ENCODE measurements at places on chromosomes 16 and 17. TPM values are rescaled to one million over a fixed set of nuclear protein-coding genes. Genes with fewer than 3 reads are reported as not detected.
A peak's percentile ranks its signal among the peaks of the same experiment; 100 is the strongest.

Gene SP2
- 0.87 TPM for total RNA-seq

- no peaks in the 10 kb centered on the region for H3K36me3 ChIP-seq
- DNase-seq, result no peak
- no peaks in the 10 kb centered on the region for H3K4me1 ChIP-seq
- no peaks in the 10 kb centered on the region for H3K27me3 ChIP-seq
- H3K27ac ChIP-seq, result no peak overlapping the region
- H3K4me3 ChIP-seq, result no peak overlapping the region
These were observed 8.3 kb upstream of the NLK start for GRCh38 chr17:28033972-28034714.

- no peak for DNase-seq
- H3K36me3 ChIP-seq, result peaks cover 23% of the 10 kb centered on the region
- H3K4me3 ChIP-seq, result no peak overlapping the region
- H3K27ac ChIP-seq, result no peak overlapping the region
These were observed 3.3 kb downstream of the CDK5R1 start for GRCh38 chr17:32490101-32490482.

Gene MYOCD
- total RNA-seq, result 38.5 TPM

DNA sequence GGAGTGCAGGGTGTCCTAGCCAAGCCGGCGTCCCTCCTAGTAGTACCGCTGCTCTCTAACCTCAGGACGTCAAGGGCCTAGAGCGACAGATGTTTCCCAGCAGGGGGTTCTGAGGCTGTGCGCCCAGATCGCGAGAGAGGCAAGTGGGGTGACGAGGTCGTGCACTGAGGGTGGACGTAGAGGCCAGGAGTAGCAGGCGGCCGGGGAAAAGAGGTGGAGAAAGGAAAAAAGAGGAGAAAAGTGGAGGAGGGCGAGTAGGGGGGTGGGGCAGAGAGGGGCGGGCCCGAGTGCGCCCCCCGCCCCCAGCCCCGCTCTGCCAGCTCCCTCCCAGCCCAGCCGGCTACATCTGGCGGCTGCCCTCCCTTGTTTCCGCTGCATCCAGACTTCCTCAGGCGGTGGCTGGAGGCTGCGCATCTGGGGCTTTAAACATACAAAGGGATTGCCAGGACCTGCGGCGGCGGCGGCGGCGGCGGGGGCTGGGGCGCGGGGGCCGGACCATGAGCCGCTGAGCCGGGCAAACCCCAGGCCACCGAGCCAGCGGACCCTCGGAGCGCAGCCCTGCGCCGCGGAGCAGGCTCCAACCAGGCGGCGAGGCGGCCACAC, at the start of gene MMP2:
Gene MMP2 (plus strand): TSS at position 372 of the 603 bp plus-strand sequence. CDS start 282 bp downstream, outside the sequence.
- DNase-seq, result peak; percentile 91
- H3K27ac ChIP-seq, result peak within 1 kb of the TSS; percentile 84
- peaks cover 11% of the 10 kb centered on the region for H3K4me1 ChIP-seq
- peak within 1 kb of the TSS; percentile 48 for H3K4me3 ChIP-seq

- DNase-seq, result no peak
- H3K4me1 ChIP-seq, result no peaks in the 10 kb centered on the region
- H3K36me3 ChIP-seq, result no peaks in the 10 kb centered on the region
- H3K27ac ChIP-seq, result no peak overlapping the region
- H3K4me3 ChIP-seq, result no peak overlapping the region
These were observed 36.4 kb downstream of the MAP2K6 start for GRCh38 chr17:69450918-69451317.

- peaks cover 40% of the 10 kb centered on the region for H3K36me3 ChIP-seq
- H3K4me3 ChIP-seq, result peak overlapping the region; percentile 87
- no peak for DNase-seq
- peak overlapping the region; percentile 95 for H3K27ac ChIP-seq
These were observed 546 bp upstream of the PSMD7 start for GRCh38 chr16:74296104-74296431.

DNA sequence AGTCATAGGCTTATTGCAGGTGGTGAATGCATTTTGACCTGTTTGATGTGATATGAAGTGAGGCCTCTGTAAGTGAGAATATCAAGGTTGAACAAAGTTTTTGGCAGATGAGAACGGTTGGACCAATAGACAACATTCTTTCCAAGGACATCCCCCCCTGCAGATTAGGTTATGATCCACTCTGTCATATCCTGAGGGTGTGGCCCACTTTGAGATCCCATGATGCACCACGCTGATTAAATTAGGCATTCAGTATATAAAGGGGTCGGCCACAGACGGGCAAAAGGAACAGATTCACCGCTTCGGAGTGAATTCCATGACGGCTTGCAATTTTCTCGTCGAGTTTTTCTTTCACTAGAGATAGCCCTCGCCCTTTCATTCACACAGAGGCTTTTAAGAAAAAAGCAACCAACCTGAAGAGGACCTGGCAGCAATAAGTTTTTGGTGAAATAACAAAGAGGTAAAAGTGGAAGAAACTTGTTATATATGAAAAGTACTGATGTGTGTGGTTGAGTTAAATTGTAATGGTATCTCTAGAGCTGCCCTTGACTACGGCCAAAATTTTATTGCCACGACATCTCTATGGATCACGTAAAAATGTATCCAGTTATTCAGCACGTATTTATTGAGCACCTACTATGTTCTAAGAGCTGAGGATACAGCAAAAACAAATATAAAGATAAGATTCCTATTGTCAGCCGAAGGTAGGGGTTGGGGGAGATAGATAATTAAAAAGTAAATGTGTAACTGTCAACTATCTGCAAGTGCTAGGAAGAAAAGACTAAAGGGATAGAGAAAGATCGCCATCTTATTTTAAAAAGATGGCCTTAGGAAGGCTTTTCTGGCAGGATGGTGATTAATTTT, 1.7 kb upstream of the RBBP6 start:
- H3K36me3 ChIP-seq, result no peaks in the 10 kb centered on the region
- no peak overlapping the region for H3K27ac ChIP-seq
- H3K27me3 ChIP-seq, result no peaks in the 10 kb centered on the region
- H3K4me3 ChIP-seq, result no peak overlapping the region

DNA sequence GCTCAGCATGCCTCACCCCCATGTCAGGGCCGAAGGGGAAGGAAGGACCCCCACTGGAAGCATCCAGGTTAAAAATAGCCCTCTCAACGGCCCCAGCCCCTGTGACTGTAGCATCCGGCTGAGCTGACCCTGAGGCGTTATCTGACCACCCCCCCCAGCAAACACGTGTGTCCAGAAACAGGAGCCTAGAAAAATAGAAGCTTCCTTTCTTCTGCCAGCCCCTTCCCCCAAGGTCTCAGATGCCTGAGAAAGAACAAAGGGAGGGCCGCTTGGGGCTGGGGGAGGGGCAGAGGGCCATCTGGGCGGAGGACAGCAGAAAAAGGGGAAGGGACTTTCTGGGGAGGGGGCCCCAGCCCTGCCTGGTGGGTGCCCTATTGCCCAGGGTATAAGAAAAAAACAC, 55.8 kb downstream of the ACTG1 start:
- H3K4me3 ChIP-seq, result no peak overlapping the region
- peaks cover 27% of the 10 kb centered on the region for H3K4me1 ChIP-seq
- no peaks in the 10 kb centered on the region for H3K27me3 ChIP-seq
- no peak for DNase-seq

DNA sequence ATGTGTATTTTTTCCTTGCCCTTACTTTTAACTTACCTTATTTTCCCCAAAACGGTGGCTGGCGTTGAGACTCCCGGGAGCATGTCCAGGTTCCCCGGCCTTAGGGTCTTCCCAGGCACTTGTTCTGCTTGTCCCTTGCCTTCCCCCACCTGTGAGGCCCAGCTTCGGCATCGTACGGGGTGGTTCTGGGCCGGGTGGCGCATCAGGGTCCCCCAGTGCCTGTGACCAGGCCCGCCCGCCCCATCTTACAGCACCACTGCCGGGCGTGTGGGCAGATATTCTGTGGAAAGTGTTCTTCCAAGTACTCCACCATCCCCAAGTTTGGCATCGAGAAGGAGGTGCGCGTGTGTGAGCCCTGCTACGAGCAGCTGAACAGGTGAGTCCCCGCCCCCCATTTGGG, 7.4 kb downstream of the HGS start:
- H3K4me3 ChIP-seq, result no peak overlapping the region
- DNase-seq, result no peak
- no peaks in the 10 kb centered on the region for H3K27me3 ChIP-seq
- H3K4me1 ChIP-seq, result no peaks in the 10 kb centered on the region
- no peak overlapping the region for H3K27ac ChIP-seq
- H3K36me3 ChIP-seq, result peaks cover 100% of the 10 kb centered on the region

Gene TP53TG3F
- not detected for total RNA-seq

- H3K4me3 ChIP-seq, result no peak overlapping the region
- H3K27me3 ChIP-seq, result no peaks in the 10 kb centered on the region
- DNase-seq, result no peak
- no peaks in the 10 kb centered on the region for H3K36me3 ChIP-seq
- H3K27ac ChIP-seq, result no peak overlapping the region
- no peaks in the 10 kb centered on the region for H3K4me1 ChIP-seq
These were observed 203.3 kb upstream of the HS3ST4 start for GRCh38 chr16:25488435-25488834.

DNA sequence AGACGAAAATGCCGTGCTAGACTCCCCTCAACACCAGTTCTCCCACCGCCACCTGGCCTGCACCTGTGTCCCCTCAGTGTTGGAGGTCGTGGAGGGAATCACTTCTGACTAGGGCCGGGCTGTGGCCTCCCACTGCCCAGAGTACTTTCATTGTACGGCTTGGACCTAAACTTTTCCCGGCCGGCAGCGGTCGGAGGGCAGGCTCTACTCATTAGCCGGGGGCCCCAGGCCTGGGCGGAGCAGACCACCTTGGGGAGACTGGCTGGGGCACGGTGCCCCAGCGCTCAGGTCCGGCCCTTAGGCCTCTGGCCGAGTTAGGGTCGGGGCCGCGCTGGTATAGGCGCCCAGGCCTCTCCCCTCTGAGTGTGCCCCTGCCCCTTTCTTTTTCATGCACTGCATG, 639 bp downstream of the CLDN6 start:
- H3K36me3 ChIP-seq, result no peaks in the 10 kb centered on the region
- H3K27ac ChIP-seq, result no peak overlapping the region
- H3K27me3 ChIP-seq, result peaks cover 35% of the 10 kb centered on the region
- H3K4me3 ChIP-seq, result no peak overlapping the region

DNA sequence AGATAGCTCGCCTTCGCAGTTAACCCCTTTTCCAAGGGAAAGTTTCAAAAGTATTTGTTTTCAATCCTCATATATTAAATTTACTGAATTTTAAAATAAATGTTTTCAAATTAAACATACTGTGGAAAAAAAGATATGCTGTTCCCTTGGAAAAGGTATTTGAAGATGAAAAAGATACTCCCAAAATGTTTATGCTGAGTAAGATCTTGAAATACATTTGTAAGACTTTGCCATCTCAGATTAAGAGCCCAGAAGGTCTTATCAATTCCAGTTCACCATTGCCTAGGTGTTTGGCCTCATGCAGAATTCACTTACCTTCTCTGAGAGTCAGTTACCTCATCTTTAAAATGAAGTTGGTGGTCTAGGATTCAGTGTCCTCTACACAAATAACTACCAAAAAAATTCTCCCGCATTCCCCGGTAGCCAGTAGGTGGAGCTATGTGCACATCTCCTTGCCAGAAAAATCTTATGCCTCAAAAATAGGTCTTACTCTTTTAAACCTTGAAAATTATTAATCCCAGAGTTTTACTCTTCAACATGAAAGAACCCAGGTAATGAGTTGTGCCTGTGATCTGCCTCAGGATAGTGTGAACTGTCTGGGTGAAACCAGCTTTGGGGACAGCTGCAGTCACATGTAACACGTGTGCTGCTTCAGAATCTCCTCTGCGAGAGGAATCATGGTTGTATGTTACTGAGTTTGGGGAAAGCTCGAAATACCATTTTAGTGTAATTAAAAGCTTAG, 178.3 kb downstream of the MRTFB start:
- no peaks in the 10 kb centered on the region for H3K4me1 ChIP-seq
- no peaks in the 10 kb centered on the region for H3K27me3 ChIP-seq
- H3K27ac ChIP-seq, result no peak overlapping the region

Gene AGRP
- not detected for total RNA-seq

DNA sequence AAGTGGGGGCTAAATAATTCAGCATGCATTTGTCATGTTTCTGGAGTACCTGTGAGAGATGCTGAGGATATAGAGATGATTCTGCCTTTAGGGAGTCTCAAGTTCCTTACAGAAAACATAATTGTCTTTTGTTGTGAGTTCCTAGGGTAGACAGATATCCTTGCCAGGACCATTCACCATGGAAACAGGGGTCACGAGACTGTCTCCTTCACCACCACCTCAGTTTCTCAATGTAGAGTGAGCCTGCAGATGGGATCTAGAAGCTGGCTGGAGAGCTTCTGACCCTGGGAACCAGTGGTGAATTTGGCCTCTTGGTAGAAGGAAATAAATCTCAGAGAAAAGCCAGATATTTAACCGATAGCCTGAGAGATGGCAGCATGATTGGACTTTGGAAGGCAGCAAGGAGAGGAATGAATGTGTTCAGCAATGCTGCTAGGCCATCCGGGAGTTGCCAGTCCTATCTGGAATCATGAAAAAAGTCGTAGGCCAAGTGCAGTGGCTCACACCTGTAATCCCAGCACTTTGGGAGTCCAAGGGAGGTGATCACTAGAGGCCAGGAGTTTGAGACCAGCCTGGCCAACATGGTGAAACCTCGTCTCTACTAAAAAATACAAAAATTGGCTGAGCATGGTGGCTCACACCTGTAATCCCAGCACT, 7.4 kb upstream of the HDAC5 start:
- no peak overlapping the region for H3K4me3 ChIP-seq
- H3K27ac ChIP-seq, result no peak overlapping the region
- no peaks in the 10 kb centered on the region for H3K4me1 ChIP-seq
- no peaks in the 10 kb centered on the region for H3K36me3 ChIP-seq
- no peaks in the 10 kb centered on the region for H3K27me3 ChIP-seq

DNA sequence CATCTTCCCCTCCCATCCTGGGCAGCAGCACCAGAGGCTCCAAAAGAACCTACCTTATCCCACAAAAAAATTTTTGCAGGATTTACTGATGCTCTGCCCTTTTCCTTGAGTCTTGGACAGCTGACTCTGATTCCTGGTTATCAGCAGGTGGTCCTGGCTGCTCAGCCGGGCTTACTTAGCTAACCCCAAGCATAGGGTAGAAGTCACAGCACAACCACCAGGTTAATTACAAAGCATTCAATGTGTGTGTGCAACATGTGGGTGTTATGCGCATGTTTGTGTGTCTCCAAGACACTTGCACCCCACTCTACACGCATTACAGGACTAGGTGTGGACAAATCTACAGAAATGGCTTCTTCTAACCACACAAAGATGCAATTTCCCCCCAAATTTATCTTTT, 36.3 kb downstream of the PECAM1 start:
- no peak overlapping the region for H3K4me3 ChIP-seq
- peaks cover 8% of the 10 kb centered on the region for H3K4me1 ChIP-seq
- H3K36me3 ChIP-seq, result no peaks in the 10 kb centered on the region

DNA sequence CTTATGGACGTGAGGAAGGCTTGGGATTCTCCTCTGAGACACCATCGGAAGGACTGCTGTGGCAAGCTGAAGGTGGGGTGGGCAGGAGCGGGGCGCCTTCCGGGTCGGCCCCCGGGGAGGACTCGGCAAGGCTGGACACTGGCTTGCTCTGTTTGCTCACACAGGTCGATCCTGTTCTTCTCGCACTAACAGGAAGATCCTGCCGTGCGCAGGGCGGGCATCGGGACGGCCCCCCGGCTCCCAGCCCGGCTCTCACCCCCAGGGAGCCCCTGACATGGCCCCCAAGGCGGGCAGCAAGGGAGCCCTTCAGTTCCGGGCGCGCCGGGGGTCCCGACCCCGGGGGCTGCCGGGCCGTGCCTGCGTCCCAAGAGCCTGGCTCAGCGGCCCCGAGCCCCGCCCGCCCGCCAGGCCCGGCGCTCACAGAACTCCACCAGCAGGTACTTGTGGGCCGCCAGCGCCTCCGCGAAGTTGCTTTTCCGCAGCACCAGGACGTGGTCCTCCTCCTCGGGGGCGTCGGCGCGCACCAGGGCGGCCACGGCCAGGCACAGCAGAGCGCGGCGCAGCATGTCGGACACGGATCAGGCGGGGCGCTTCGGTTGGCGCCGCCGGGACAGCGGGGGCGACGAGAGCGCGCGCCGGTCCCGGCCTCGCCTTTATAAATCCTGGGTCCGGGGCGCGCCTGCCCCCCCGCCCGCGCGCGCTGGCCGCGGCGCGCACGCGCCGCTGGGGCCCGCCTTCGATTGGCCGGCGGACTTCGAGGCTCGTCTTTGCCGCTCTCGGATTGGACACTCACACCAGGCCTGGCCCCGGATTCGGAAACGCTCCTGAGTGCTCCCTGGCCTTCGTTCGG, at the start of gene P4HB:
Gene P4HB (minus strand): TSS at position 630 of the 850 bp plus-strand sequence. CDS start 64 bp downstream, at position 566.
- DNase-seq, result no peak

Data from stomach (tissue), 19 donors.